ENCODE measurements at places on chromosomes 2 and 18. TPM values are rescaled to one million over a fixed set of nuclear protein-coding genes. Genes with fewer than 3 reads are reported as not detected.

GRCh38 chr2:3602553-3603339, 7.8 kb downstream of the COLEC11 start:
- no peak for DNase-seq

DNA sequence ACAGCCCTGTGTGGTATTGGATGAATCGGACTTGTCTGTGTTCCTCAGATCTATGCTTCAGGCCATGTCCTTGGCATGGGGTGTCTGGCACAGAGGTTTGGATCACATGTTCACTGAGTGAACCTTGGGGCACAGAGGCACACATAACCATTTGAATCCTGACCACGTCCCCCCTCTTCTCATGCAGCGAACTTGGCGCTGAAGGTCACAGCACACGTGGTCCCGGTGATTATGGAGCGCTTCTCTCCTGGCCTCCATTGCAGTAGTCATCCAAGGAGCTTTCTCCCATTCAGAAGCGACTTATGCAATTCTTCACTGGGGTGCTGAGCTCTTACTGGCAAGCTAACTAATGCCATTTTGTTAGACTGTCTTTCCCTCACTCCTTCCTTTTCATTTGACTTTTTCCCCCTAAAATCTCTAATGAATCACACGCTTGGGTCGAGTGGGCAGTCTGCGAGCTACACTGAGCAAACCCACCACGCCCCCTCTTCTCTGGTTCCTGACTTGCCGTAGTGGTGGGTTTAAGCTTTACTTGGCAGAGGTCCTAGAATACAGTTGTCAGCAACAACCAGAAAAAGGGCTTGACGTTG, 59.4 kb downstream of the KCNG2 start:
- DNase-seq = peak; percentile 33

GRCh38 chr2:29192526-29192925, 77.3 kb downstream of the CLIP4 start:
- DNase-seq = no peak

Gene NYAP2
- 0.37 TPM for polyA plus RNA-seq

DNA sequence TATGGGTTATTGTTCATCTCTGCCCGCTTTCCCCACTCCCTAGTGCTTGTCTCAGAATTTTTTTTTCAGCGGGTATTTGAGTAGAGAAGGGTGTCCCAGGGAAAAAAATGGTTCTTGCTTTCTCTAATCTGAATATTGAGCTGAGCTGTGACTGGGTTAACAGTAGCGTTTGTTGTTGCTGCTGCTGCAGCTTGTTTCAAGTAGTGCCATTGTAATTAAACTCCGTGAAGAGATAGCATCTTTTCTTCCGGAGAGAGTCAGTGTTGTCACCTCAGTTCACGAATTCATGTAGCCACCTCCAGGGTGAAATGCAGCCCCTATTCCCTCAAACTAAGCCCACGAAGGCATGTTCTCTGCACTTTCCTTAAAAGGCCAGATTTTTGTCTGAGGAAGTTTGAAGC, 1.5 kb upstream of the AAK1 start:
- DNase-seq = no peak

Gene NDC80
- polyA plus RNA-seq = 20.6 TPM

Gene ST8SIA3
- 0.31 TPM for polyA plus RNA-seq

GRCh38 chr2:150036622-150037021, 449.0 kb upstream of the MMADHC start:
- DNase-seq = no peak
